ENCODE measurements at places on chromosomes 4 and X.

- DNase-seq, result no peak
Observed at GRCh38 chr4:839675-840443, 13.9 kb upstream of the CPLX1 start.

GRCh38 chr4:137534516-137534915 lies 2.2 kb upstream of the PCDH18 start:
- DNase-seq, result peak; percentile 63

GRCh38 chr4:159146488-159146887 lies 43.6 kb downstream of the RAPGEF2 start:
- peak; percentile 30 for DNase-seq

DNA sequence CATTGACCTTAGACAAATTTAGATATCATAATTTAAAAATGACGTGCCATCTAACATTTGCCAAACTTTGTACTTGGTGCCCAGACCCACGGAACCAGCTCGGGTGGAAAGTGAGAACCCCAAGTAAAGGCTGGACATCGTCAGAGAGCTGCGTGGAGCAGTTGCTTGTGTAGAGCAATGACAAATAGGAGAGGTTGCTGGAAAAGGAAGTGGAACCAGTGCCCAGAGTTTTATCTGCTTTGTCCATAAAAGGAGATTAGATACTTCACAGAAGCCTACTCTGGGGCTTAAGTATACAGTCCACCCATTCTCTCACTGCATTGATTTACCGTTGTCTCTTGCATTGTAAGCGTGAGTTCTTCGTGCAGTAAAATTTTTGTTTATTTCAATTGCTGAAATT lies 5.4 kb upstream of the TBC1D1 start:
- DNase-seq, result no peak

DNA sequence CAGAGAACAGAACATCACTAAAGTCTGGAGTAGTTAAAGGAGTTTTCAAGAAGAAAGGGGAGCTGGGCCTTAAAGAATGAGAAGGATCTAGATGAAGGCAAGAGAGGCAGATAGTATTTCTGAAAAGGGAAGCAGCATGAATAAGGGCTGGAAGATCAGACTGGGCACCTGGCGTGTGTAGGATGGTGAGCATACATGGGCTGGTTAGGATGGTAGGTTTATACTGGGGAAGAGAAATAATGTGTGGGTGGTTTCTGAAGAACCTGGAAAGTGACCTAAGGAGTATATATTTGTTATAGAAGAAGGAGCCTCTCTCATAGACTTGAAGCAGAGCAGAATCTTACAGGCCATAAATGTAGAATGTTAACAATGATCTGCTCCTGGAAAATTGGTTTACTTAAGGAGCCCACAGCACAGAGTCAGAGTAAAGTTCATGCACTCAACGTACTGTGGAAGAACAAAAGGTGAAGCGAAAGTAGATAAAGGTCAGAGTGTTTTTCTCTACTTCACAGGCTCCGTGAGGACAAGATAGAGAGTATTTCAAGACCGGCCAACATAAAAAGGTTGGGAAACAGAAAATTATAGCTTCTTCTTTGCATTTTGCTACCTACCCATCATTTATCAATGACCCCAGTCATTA lies 35.8 kb downstream of the MBNL3 start:
- DNase-seq, result no peak

DNA sequence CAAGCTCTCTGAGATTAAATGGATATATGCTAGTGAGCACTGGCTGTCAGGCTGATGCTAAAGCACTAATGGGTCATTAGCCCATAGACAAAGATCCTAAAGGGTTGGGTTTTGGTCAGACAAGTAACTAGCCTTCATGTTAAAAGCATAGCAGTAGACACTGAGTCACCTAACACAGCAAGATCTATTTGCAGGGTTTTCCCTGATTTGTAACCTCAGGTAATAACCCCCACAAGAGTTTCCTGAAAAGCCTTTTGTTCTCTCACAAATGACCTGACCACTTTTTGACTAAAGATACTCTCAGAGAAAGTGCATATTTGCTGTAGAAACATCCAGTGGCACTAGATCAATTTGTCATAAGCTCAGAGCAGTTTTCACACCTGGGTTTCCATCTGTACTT lies 251.1 kb upstream of the TEX13A start:
- no peak for DNase-seq

DNA sequence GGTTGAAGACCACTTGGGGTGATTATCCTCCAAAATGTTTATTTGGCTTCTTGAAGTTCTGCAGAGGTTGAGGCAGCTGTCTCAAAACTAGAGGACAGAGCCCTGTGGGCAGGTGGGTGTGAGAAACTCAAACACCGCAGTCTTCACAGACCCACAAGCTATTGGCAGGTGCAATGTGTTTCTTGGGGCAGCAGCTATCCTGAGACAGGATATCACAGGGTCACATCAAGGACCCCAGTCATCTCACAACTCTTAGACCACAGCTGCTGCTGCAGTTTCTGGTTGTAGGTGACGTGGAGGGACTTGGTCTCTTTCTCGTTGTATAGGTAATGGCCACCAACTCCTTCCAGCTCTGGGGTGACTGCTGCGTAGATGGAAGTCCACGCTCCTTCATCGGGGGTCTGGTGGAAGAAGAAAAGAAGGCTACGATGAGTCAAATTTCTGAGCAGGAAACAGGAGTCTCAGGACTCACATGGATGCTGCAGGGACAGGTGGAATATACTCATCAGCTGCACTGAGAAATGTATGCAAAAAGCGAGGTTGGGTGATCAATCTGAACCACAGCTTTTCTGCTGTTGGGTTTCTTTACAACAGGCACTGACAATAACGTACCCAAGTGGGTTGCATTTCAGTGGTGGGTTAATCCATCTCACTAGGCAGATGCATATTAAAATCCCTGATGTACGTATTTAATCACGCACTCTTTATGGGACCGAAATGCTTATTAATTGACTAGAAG lies 279.8 kb downstream of the DHRSX start:
- DNase-seq, result no peak

- no peak for DNase-seq
Observed at GRCh38 chr4:2948895-2949781, 14.1 kb downstream of the NOP14 start.

DNA sequence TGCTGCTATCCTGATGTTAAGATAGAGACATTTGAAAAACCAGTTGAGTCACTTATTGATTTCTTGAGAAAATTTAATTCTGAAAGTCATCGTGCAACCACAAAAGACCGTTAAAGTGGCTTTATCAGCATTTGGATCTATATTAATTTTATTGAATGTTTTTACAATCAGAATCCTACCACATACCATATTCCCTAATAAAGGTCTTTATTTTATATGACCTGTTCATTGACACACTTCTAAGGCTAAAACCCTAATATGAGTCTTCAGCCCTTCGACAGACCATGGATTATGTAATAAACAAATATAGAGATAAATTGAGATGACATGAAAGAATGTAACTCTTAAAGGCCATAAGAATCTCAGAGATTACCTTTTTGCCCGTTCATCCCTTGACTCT lies 68.1 kb downstream of the BANK1 start:
- no peak for DNase-seq

DNA sequence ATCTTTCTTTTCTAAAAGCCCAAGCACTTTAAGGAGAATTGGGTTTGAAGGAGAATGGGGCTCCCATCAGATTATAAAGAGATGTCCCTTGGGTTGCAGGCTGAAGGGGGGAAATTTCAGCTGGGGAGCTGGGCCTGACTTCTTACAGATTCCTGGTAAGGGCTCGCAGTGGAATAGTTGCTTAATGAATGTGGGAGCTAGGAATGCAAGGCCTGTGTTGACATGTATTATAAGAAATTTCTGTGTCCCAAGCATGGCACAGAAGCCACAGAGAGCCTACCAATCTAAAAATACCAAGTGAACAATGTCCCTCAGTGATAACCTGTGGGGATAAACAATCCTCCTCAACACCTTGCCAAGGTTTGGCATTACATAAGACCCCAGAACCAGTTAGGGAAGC lies 39.3 kb upstream of the WNK3 start:
- DNase-seq, result peak; percentile 8

GRCh38 chrX:68686097-68686977 lies 38.9 kb downstream of the STARD8 start:
- no peak for DNase-seq

GRCh38 chr4:158588285-158588684 lies 66.6 kb downstream of the RXFP1 start:
- DNase-seq, result no peak

DNA sequence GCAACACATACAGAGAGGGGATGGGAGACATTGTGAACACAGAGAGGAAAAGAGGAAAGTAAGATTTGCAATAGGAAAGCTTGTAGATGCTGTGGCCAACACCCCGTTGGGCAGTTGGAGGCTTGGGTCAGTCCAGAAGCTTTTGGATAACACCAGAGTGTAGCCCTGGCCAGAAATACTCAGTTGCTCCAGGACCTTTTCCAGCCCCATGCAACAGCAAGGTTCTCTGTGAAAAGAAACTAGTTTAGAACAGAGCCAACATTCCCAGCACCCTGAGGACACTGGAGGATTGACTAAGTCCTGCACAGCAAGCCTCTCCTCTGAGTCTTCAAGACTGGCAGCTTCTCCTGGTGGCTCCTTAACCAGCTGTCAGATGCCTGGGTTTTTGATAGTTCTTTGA lies 27.9 kb upstream of the NAF1 start:
- no peak for DNase-seq

DNA sequence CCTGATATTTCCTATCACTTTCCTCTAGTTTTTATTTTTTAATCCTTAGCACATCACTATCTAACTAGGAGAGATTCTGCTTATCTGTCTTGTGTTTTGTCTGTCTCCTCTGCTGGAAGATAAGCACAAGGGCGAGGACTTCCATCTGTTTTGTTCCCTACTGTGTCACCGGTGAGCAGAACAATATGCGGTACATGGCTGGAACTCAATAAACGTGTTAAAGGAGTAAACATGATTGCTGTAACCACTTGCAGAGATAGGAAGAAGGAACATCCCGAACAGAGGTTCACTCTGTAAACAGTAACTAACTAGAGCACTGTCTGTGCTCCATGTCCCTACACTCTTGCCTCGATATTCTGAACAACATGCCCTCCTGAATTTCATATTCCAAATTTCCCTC lies 5.2 kb downstream of the HS3ST1 start:
- DNase-seq, result no peak

GRCh38 chr4:53267026-53267425 lies 98.8 kb downstream of the SCFD2 start:
- DNase-seq, result peak; percentile 84

GRCh38 chrX:134374910-134375309 lies 85.1 kb upstream of the HPRT1 start:
- no peak for DNase-seq

- no peak for DNase-seq
Observed at GRCh38 chr4:168129046-168129772, 36.9 kb downstream of the ANXA10 start.

GRCh38 chr4:110087070-110087708 lies 111.2 kb downstream of the ELOVL6 start:
- DNase-seq, result peak; percentile 87

- peak; percentile 29 for DNase-seq
Observed at GRCh38 chrX:39984191-39984956, 113.4 kb downstream of the BCOR start.

DNA sequence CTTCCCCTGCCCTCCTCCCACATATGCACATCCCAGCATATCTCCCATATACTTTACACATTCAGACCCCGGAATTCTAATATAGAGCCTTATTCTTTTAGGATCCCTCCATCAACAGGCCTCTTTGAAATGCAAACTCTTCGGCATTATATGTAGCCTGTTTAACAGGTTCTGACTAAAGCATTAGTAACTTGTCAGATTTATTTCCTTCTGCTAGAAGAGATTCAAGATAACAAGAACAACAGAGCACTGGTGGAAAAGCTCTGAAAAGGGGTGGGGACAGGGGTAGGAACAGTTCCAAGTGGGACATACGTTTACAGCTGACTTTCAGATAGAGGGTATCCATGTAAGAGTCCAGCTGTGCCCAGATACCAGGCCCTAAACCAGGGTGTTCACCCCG lies 31.7 kb upstream of the PRPS1 start:
- no peak for DNase-seq

GRCh38 chr4:94468093-94468769 lies 16.5 kb downstream of the PDLIM5 start:
- DNase-seq, result no peak

GRCh38 chr4:94909645-94910044 lies 151.9 kb downstream of the BMPR1B start:
- DNase-seq, result no peak

- peak; percentile 82 for DNase-seq
Observed at GRCh38 chr4:139167774-139168444, 9.1 kb downstream of the ELF2 start.

DNA sequence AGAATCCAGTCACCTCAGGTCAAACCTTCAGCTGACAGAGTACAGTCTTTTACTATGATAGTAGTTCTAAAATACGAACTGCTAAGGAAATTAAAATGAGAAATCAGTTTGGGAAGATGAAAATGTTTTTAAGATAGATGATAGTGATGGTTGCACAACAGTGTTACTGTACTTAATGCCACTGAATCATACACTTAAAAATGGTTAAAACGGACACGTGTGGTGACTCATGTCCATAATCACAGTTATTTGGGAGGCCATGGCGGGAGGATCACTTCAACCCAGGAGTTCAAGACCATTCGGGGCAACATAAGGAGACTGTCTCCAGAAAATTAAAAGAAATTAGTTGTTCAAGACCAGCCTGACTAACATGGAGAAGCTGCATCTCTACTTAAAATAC lies 41.4 kb downstream of the ABHD18 start:
- DNase-seq, result peak; percentile 76

DNA sequence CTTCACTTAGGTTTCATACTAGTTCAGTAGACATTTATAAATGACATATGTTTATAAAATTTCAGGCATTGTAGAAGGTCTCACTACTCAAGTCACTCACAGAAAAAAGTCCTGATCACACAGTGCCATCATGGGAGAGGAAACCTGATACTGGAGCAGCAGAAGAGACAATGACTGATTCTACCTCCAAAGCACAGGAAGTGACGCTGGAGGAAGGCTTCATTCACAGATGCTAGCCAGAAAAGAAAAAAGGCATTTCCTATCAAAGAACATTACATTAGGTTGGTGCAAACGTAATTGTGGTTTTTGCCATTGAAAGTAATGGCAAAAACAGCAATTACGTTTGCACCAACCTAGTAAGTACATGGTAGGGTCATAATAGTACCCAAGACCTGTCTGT lies 79.5 kb downstream of the RASGEF1B start:
- DNase-seq, result no peak

DNA sequence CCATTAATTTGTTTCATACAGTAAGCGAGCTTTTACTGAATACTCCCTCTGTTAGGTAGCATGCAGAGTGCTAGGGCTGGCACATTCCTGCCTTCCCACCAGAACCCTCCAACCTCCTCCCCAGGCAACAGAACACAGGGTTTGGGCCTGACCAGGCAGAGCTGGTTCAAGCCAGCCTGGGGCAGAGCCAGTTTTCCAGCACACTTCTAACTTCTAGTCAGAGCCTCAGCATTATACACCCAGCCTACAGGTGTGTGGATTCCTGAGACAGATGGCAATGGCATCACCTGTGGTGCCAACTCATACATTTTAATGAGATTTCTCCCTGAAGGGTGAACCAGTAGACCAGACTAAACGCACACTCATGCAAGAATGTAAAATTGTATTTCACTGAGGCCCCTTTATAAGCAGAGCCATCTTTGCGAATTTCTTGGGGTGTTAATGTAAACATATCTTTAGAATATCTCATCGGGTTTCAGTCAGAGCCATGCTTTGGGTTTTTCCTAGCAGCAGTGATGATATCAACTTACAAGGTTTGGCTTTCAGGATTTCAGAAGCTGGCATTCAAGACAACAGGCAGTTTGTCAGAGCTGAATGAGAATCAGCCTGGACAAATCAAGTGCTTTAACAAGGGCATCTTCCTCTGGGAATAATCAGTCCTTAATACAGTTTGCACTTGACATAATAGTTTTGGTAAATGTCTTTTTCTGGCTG lies 92.0 kb downstream of the GATB start:
- no peak for DNase-seq

All from iris pigment epithelial cell (primary cell).